ENCODE measurements at places on chromosomes 13 and 19.

DNA sequence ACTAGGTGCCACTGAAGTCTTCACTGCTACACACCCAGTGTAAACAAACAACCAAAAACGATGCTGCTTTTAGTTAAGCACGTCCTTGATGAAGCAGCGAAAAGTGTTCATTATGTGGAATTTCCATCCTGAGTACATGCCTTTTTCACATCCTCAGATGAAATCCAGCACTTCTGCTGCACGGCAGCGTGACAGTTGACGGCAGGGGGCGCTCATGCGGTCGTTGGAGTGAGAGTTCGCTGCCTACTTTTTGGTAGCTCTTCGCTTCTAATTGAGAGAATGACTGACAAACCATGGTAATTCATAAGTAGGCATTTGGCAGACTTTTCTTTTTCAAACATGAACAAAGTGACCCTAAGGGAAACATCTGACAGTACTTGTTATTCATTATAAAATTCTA, 1124.9 kb downstream of the EFNB2 start:
- DNase-seq: peak; percentile 64

DNA sequence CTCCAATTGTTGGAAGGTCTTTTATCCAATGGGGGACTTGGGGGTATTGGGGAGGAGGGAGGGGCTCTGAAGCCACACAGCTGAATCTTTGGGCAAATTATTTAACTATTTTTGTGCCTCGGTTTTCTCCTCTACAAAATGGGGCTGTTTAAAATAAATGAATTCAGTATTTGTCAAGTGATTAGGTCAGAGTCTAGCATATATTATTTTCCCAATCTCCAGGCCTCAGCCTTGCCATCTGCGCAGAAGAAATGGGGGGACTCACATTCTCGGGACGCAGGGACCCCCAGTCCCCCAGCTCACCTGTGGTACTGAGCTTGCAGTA, 1.5 kb downstream of the TLE5 start:
- DNase-seq: no peak

DNA sequence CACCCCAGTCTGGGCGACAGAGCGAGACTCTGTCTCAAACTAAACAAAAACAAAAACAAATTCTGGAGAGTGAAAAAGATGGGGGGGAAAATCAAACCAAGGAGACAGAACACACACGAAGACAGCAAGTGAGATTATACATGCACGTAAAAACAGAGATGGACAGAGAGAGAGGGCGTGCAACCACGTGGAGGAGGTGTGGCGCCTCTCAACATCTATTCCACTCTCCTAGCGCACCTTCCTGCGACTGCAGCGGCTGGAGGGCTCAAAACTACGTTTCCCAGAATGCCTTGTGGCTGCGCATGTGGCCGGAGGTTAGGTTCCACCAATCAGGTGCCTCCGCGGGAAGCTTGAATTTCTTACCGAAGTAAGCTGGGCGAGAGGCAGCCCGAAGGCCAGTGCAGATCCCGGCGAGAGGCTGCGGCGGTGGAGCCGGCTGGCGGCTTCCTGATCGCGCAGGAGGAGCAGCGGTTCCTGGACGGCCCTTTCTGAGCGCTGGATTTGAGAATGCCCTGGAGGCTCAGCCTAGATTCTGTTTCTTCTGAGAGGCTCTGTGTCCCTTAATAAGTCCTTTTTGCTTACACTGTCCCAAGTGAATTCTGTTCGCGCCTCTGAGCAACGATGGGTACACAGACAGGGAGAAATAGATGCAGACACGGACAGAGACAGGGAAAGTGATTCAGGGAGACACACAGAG, 13.1 kb upstream of the NANOS2 start:
- DNase-seq: peak; percentile 97

GRCh38 chr19:850979-851335, 1.1 kb upstream of the ELANE start:
- no peak for DNase-seq

- no peak for DNase-seq
These were observed 1581.9 kb downstream of the EFNB2 start for GRCh38 chr13:104953588-104953987.

- DNase-seq: no peak
These were observed 223.6 kb downstream of the GPC6 start for GRCh38 chr13:93450191-93450621.

DNA sequence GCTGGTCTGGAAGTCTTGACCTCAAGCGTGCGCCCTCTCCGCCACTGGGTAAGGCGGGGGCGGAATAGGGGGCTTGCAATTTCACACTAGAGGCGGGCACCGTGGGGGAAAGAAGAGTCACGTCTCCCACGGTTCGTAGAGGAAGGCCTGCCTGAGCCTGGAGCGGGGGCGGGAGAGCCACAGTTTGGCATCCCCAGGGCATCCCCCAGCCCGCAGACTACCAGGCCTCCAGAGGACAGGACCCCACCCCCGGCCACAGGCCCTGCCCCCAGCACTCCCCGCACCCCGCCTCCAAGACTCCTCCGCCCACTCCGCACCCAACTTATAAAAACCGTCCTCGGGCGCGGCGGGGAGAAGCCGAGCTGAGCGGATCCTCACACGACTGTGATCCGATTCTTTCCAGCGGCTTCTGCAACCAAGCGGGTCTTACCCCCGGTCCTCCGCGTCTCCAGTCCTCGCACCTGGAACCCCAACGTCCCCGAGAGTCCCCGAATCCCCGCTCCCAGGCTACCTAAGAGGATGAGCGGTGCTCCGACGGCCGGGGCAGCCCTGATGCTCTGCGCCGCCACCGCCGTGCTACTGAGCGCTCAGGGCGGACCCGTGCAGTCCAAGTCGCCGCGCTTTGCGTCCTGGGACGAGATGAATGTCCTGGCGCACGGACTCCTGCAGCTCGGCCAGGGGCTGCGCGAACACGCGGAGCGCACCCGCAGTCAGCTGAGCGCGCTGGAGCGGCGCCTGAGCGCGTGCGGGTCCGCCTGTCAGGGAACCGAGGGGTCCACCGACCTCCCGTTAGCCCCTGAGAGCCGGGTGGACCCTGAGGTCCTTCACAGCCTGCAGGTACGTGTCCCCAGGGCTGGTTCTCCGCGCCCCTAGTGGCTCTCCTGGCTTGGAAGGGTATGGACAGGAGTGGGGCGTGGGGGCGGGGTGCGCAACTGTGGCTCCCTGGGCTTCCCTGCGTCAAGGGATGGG, at the start of gene ANGPTL4:
Gene ANGPTL4, plus strand, starts transcription at position 353 of the 969 bp plus-strand sequence. Its CDS starts 167 bp downstream, at position 520.
- DNase-seq: peak; percentile 82

DNA sequence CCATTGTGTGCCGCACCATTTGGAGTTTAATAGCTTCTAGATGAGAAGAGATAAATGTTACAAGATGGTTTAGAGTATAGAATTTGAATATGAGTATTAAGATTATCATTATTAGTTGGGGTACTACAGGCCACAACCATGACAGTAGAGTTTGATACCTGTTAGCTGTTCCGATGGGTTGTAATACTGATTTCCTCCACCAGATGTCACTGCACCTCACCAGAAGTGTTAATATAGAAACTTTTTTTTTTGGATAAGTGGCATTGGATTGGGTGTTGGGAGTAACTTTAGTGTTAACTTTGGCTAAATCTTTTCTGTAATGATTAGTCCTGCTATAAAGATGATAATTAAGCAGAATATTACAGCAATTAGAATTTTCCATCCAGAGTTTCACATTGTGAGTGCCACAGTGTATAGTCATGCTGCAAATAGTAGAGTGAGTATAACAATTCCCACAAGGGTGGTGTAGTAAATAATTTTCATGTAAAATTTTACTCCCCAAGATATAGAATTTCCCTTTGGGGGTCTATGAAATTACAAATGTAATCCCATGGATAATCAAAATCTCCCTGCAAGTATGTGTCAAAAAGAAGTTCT, 56.3 kb downstream of the PSG3 start:
- peak; percentile 1 for DNase-seq

All from stomach (tissue), 19 donors.